ENCODE measurements at places on chromosomes 7 and 10.

DNA sequence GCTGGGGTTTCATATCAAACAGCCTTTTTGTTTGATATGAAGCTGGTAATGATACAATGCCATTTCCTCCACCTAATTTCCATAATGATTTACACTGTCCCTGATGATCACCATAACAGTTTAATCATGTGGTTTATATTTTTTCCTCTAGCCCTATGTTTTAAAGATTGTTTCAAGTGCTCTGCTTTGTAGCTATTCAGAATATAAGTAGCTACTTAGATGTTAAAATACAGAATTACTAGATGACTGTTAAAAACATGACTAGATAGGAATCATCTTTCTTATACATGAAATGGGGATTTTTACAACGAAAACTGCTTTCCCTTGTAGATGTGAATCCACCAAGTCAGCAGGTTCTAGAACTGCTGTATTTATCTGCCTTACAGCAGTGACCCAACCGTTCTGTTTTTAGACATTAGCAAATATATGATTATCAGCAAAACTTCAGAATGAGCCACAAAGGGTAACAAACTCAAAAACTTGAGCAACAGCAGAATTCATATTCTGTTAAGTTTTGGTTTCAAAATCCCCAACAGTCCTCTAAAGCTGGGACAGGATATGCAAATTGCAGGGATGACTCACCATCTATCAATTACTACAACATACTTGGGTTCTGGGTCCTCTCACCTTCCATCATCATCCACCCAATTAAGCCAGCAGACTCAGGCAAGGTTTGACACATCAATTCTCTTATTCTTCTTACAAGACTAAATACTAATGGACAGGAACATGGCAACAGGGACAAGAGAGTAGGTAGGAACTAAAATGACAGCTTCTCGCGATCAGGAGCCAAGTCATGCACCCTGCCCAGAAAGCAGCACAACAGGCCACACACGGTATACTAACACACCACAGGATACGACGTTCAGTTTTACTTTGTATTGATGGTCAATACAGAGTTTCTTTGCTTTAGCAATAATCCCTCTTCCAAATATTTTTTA, 83.9 kb downstream of the PIP4K2A start:
- no peak for DNase-seq

- no peak for DNase-seq
Observed at GRCh38 chr7:37825038-37825437, 23.4 kb upstream of the NME8 start.

GRCh38 chr7:37398403-37398802, 50.3 kb downstream of the ELMO1 start:
- DNase-seq, result no peak

DNA sequence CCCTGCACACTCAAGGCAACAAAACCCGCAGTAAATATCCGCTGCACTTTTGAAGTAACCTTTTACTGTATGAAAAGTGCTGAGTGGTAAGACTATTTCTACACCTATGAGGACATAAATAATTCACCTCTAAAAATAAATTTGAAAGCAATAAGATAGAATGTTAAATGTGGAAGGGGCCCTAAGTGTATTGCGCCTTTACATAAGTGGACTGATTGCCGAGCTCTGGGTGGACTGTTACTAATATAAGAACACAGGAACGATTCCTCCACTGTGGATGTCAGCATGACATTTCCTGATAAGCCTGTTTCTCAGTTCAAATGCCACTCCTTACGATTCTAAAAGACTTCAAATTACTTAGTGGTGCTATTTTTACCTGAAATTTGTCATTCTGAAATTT, 192.0 kb upstream of the PTN start:
- DNase-seq, result no peak

- DNase-seq, result no peak
Observed at GRCh38 chr7:27585781-27586447, 76.8 kb downstream of the HIBADH start.

GRCh38 chr7:116988363-116988989, 35.2 kb downstream of the ST7 start:
- no peak for DNase-seq

DNA sequence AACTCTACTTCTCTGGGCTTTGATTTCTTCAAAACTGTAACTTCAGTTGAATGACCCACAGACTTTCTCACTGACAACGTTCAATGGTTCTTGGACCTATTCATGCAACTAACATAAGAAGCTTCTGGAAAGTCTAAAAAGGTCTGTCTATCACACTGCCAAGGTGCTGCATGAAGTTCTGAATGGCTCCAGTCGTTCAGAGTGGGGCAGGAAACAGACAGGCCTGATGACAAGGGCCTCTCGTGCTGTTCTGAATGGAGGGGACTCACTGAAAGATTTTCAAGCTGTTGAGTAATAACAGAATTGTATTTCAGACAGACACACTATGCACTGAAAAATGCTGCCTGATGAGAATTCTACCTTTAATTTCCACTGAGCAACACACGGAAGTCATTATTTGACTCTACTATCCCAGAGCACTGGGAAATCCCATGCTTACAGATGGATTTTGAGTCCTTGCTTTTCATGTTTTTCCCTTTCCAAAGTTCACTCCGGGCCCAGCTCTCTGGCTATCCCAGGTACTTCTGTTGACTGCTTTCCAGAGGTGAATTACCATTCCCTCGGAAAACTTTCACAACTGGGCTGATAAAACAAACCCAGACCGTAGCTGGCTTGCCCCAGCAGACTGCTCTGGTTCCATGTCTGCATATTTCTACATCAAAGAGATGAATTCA, 204.9 kb upstream of the FRMD4A start:
- no peak for DNase-seq

DNA sequence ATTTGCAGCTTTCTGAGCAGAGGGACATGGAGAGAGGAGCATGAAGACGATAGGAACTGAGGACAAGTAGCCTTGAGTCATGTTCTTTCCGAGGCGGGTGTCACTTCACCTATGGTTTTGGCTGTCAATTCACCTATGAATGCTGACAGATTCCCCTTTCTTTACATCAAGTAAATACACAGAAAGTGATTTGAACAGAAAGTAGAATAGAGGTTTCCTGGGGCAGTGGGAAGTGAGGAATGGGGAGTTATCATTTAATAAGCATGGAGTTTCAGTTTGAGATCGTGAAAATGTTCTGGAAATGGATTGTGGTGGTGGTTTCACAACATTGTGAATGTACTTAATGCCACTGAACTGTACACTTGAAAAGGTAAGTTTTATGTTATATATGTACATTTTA, 138.4 kb upstream of the MDFIC start:
- no peak for DNase-seq

- DNase-seq, result no peak
Observed at GRCh38 chr7:150967349-150967748, 10.8 kb downstream of the KCNH2 start.

DNA sequence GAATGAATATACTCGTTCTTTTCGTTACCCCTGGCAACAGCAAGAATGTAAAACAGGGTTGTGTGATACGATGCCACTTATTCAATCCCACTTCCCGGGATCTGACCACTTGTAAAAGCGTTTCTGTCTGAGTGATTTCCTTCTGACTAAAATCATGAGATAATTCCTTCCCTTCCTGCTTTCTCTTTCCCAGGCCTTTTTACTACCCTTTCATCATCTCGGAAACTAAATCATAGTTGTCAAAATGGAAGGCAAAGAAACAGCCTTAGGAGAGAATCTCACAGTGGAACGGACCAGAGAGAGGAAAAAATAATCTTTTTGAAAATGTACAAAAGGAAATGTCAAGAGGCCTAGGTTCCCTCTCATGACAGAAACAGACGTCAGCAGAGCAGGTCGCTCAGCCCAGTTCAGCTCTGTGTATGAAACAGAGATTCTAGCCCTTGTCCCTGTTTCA, 29.8 kb downstream of the DIP2C start:
- DNase-seq, result no peak

GRCh38 chr10:35813219-35813618, 171.1 kb upstream of the FZD8 start:
- no peak for DNase-seq

DNA sequence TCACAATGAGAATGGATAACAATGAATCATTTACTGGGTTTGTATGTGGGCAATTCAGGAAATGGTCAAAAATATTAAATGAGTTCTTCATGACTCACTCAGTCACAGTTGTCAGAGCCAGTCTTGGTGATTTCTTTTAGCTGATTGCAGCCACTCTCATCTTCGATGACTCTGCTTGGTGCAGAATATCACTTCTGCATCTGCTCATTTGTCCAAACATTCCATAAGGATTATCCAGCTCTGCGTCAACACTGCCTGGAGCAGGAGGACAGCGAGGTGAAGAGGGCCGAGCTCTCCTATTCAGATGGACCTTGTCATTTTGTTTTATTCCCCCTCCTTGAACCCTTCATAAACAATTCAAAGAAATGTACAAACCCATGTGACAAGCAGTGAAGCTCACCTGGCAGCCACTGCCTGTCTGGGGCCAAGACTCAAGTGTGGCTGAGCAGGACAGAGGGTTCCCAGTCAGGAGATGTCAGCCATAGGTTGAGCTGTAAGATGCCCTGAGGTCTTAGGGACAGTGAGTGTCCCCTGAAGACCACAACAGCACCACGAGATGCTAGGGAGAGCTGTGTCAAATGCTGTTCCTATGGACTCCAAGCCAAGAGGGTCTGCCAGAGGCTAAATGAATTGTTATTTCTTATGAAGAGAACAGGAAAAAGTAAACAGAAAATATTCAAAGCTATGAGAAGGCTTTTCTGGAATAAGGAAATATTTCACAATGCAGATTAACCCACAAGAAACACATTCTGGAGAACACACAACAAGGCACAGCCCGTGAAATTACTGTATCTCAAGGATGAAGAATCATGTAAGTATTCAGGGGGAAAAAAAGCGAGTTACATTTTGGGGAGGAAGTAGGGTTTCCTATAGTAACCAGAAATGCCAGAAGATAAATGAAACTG, 33.1 kb upstream of the EGFR start:
- no peak for DNase-seq

- DNase-seq, result no peak
Observed at GRCh38 chr10:76045174-76045573, 613.8 kb downstream of the LRMDA start.

GRCh38 chr10:19977097-19977521, 160.9 kb downstream of the PLXDC2 start:
- no peak for DNase-seq

DNA sequence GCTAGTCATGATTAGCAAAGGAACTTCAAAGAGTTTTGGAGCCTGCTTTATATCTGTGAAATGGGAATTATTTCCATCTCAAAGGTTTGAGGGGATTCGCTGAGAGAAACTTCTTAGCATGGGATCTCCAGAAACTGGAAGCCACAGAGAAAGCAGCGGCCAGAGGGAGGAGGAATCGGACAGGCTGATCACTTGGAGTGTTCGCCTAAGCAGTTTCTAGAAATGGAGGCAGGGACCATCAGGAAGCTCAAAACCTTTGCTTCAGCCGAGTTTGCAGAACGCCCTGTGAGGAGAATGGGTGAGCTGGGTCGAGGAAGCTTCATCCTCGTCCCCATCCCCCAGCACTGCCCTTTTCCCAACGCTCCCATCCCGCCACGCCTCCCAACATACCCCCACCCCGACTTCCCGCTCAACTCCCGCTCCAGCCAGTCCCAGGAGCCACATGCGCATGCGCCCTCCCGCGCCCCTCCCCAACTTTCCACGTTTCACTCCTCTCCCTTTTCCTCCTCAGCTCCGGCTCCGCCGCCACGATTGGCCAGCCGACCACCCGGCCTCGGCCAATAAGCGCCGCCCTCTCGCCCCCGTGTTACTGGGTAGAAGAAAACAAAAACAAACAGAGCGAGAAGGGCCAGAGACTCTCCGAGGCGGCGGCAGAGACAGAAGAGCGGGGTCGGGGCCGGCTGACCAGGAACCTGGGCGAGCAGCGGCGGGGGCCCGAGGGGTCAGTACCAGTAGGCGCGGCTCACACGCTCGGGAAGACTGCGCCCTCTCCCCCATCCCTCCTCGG, at the start of gene PDCD4:
Gene PDCD4 (plus strand): TSS at position 631 of the 787 bp plus-strand sequence. CDS start 4,100 bp downstream, outside the sequence.
- peak; percentile 91 for DNase-seq

DNA sequence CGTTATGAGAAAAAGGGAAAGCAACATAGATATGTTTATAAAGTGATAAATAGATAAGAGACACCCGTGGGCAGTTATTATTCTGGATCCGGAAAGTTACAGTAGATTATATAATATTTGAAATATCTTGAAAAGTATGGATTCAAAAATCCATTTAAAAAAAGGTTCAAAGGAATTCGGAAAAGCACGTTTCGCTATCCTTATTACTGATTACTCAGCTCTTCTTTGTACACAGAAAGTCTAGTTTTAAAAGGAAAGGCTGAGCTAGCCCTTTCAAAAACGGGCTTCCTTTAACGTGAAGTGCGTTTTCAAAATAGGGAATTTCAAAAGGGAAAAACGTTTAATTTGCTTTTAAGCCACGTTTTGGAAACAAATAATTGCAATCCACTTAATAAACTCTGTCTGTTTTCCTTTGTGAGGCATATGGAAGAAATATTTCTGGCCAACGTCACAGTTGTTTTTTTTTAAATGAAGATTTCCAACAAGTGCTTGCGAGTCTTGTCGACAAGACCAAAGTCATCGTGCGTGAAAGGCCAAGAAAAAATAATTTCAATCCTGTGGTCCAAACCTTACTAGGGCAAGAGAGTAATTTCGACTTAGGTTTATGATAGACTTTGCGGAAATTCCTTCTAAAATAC, 2.2 kb upstream of the SKIDA1 start:
- DNase-seq, result no peak

DNA sequence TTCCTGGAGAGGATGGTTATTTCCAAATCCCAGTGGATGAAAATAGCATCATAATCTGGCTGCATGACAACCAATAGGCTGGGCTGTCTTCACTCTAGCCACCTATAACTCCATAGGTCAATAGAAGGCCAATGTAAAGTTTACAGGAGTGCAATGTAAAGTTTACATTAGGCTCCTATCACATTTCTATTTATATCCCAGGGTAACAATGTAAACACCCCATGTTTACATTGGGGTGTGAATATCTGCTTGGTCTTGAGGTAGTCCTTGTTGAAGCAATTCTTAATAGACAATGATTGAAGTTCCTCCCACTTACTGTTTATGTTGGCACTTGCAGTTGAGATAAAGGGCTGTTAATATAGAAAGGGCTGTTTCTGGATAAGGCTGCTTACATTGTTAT, 21.5 kb downstream of the CH25H start:
- no peak for DNase-seq

- peak; percentile 8 for DNase-seq
Observed at GRCh38 chr10:24897326-24897926, 55.0 kb downstream of the PRTFDC1 start.

DNA sequence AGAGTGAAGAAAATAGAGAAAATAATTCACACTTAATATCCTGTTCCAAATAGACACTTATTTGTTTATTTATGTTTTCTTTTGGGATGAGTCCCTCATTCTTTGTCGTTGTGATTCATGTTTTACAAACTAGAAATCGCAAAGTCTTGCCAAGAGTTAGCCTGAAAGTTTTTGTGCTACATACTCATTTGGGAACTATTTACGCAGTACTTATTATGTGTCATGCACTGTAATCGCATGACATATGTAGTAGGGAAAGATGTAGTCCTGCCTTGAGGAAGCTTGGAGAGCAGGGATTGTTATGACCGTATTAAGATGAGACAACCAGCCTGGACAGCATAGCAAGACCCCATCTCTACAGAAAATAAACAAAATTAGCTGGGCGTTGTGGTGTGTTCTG, 189.3 kb downstream of the ABCA13 start:
- DNase-seq, result no peak

- DNase-seq, result no peak
Observed at GRCh38 chr10:63651864-63652263, 130.7 kb downstream of the REEP3 start.

All from activated T-cell treated with anti-CD3 and anti-CD28 coated beads for 4 hours (primary cell).